AG08396 (cell line): ENCODE measurements at places on chromosomes 6 and 20.

DNA sequence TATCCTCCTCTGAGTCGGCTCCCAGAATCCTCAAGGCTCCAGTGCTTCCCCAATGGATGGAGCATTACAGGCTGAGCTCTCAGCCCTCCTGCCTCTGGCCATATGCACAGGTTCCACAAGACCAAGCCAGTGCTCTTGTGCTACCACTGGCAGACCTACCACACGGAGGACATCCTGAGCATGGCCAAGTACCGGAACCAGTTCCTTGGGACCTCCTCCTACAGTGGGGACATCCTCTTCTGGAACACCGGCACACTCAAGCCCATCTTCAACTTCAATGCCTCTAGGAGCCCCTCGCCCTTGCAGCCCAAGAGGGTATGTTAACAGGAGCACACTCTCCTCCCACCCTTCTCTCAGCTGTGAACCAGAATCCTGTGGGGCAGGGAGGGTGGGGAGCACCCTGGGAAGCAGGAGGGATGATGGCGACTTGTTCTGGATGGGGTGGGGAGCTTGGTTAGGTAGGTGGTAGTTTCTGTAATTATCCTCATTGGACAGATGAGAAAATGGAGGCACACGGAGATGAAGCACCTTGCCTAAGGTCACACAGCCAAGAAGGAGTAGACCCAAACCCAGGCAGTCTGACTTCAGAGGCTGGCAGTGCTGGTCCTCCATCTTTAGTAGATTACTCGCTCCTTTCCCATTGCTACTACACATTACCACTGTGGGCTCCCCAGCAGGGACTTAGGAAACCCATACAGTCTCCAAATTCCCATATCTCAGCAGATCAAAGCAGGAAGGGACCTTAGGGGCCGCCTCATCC, 58.6 kb downstream of the EFCAB8 start:
- no peak for DNase-seq

GRCh38 chr6:158630938-158631616, 13.5 kb downstream of the DYNLT1 start:
- peak; percentile 76 for DNase-seq

DNA sequence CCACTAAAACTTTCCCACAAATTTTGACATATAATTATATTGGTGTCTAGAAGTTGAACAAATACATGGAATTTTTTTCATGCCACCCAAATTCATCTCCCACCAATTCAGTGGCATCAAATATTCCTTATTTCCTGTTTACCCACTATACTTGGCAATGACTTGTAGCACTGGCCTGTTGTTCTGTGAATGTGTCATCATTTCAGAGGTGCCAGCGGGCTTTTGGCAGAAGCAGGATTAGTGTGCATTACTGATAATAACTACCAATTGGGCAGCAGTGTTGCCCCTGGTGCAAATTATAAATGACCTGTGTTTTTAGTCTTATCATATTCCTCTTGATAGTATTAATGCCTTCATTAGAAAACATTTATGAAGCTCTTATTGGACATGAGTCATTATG, 121.3 kb downstream of the TFAP2B start:
- DNase-seq: no peak

- DNase-seq: no peak
These were observed 179.2 kb downstream of the PREX1 start for GRCh38 chr20:48648482-48649051.

- DNase-seq: no peak
These were observed 138.8 kb upstream of the C6orf118 start for GRCh38 chr6:165448210-165448609.

DNA sequence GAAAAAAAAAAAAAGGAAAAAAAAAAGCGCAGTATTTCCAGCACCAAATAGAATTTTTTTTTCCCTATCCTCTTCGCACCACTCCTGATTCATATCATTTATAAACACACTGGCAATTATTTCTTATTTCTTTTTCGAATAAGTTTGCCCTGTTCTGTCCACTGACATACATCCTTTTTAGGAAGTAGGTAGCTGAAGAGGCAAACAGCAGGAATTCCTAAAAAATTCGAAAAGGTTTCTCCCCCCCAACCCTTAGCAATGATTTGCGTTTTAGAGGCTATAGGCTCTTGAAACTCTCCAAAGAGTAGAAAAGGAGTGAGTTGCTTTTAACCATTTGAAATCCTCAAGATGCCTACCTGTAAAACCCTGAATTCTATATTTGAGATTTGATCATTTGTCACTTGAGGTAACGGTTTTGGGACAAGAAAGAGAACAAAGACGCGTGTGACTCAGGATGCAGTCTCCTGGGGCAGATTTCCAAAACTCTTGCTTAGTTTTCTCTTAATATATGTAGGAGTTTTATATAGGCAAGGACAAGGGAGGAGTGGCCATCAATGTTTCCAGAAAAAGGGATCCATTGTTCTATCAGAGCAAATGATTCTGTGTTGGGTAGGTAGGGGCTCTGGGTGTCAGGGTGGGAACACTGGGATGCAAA, 531 bp upstream of the CCN2 start:
- DNase-seq: no peak

- DNase-seq: no peak
These were observed 67.2 kb downstream of the PTPN1 start for GRCh38 chr20:50577175-50578018.

GRCh38 chr6:11318835-11319813, 86.7 kb upstream of the NEDD9 start:
- no peak for DNase-seq

- no peak for DNase-seq
These were observed 240.4 kb upstream of the SULF2 start for GRCh38 chr20:48025661-48026060.

DNA sequence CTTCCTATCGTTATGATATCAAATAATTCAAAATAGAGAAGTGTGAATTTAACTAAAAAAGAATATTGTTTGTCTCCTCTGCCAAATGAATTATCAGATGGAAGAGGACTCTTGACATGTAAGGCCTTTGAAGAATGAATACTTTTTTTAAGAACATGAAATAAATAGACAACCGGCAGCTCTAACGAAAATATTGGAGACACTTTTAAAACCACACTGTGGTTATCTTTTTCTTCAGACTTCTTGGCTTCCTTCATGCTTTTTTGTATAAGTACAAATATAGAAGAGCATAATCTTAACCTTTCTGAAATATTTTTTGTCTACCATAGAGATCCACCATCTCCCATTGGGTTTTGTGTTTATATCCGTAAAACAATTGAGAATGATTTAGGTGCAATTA, 115.2 kb upstream of the SCGN start:
- no peak for DNase-seq

DNA sequence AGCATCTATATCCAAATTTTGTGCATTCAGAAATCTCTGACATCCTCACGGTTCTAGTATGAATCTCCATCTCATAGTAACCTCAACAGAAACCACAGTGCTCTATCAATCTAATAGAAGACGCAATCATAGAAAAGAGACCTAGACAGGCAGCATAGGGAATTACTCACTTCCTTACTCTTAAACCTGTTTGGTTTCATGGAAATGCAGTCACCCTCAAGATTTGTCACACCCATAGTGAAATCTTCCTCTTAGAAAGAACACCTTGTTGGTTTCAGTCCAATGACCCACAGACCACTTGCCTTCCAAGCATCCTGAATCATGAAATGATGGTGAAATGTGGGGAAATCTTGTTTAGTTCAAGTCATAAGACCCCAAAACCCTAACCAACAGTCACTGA, 166.1 kb upstream of the PRDM1 start:
- DNase-seq: no peak

GRCh38 chr20:3189561-3190131, 14.8 kb downstream of the DDRGK1 start:
- DNase-seq: no peak

DNA sequence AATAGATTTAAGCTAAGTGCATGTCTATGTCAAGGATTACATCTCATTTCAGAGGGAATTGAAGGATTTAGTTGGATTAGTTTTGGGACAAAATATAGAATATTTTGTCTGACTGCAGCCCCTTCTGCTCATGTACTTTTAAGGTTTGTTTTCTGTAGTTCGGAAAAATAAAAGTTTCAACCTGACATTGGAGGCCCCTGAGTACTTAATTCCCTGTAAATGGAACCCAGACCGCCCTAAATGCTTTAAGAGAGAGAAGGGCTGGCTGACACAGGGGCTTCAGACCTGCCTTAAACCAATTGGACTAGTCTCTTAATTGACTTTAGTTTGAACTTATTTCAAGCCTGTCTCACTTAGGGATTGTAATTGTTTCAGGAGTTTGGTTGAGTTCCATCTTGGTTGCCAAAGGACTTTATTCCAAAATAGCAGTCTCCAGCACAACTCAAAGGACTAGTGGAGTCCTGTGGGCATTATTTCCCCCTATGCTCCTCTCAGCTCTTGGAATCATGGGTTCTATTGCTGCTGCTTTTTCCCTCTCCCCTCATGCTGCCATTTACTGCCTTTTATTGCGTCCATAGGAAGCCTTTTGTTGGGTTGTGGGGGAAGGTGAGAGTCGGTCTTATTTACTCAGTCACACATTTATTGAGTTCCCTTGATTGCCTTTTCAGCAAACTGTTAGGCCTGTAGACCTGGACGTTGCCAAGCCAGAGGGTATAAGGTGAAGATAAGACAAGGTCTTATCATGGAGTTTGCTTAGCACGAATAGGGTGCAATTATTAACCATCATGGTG, 14.5 kb downstream of the BRD2 start:
- no peak for DNase-seq

- DNase-seq: no peak
These were observed 483.5 kb downstream of the UTRN start for GRCh38 chr6:144768551-144769075.

DNA sequence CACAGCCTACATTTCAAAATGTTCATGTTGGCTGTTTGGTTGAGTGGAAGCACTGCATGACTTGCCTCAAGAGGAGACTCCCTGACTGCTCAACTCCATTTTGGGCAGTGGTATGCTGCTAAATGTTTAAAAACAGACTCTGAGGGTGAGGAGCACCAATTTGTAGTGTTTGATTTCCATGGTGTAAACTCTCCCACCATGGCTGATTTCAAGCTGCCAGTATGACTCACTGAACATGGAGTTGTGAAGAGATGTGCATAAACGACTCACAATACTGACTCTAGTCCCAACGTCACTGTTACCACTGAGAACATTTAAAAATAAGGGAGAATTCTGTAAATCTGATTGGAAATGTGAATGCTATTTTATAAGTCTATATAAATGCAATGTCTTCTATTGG, 70.4 kb downstream of the BACH2 start:
- no peak for DNase-seq

- DNase-seq: no peak
These were observed 68.1 kb downstream of the ADGB start for GRCh38 chr6:146666909-146667308.

GRCh38 chr6:13831615-13832014, 17.3 kb upstream of the MCUR1 start:
- DNase-seq: no peak

DNA sequence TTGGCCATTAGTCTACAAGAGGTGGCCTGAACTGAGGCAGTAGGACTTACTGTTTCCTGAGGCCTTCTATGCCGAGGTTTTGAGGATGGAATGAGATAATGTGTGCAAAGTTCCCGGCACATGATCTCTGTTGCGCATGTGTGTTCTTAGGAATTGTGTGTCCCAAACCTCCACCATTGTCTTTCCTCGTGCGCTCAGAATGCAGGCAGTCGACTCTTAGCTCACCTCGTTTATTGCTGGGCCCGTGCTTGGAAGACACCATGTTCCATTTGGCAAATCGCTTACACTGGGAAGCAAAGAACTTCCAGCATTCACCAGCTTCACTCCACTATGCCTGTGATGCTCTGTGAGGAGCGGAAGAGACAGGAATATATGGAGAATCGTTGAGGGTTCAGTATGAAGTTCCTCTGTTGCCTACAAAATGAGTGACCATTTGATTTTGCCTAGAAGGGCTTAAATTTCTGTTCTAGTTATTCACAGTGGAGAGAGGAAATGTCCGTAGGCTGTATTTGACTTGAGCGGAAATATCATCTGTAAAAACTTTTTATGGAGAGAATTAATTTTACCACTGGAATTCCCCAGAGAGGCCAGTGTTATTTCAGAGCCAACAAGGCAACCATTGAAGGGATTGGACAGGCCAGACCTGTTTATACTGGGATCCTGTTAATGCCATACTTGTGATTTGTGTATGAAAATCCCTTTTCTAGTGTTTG, 75.7 kb upstream of the CLDN20 start:
- DNase-seq: no peak

DNA sequence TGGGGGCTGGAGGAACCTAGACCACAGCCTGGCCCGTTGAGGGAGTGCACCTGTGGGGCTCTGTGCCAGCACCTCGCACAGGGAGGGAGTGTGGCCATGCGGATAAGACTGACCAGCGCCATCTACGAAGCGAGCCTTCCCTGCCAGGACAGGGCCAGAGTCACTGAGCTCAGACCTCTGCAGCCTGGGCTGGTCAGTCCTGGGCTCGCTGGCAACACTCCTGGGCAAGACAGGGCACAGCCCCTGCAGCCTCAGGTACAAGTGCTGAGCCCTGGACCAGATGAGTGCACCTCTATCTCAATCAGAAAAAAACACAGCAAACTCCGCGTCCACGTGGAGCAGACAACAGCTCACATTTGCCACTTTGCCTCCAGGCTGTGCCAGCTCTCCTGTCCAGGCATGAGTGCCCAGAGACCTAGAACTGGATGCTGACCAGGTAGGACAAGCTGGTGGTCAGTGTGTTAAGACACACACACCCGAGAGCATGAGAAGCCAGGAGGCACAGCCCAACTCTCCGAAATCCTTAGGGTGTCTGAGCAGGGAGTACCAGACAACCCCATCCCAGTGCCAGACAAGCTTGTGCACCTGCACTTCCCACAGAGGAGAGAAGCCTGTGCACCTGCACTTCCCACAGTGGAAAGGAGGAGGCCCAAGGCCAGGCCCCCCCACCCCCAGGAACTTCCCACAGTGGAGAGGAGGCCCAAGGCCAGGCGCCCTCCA, 4.9 kb downstream of the ARFRP1 start:
- peak; percentile 6 for DNase-seq

- DNase-seq: no peak
These were observed 149.9 kb downstream of the MYB start for GRCh38 chr6:135331002-135331401.

GRCh38 chr6:139909992-139910391, 535.5 kb upstream of the CITED2 start:
- DNase-seq: no peak

DNA sequence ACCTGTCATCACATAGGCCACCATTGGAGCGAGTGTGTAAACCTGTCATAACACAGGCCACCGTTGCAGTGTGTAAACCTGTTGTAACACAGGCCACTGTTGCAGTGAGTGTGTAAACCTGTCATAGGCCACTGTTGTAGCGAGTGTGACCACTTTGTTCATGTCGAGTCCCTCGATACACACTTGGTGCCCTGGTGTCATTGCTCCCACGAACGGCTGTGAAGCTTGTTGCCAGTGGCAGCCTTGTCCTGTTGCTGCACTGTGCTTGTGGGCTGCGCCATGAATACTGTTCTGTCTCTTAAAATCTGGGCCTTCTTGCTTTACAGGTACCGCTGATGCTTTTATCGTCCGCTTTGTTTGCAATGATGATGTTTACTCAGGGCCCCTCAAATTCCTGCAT, 61.4 kb upstream of the SLC22A1 start:
- DNase-seq: no peak

GRCh38 chr6:162058281-162058875, 669.2 kb downstream of the PRKN start:
- no peak for DNase-seq
